ENCODE measurements at places on chromosomes 6 and 20.

- no peak for DNase-seq
Observed at GRCh38 chr6:93136111-93136510, 283.2 kb downstream of the EPHA7 start.

- DNase-seq, result no peak
Observed at GRCh38 chr6:91659891-91660290, 1073.0 kb upstream of the MAP3K7 start.

DNA sequence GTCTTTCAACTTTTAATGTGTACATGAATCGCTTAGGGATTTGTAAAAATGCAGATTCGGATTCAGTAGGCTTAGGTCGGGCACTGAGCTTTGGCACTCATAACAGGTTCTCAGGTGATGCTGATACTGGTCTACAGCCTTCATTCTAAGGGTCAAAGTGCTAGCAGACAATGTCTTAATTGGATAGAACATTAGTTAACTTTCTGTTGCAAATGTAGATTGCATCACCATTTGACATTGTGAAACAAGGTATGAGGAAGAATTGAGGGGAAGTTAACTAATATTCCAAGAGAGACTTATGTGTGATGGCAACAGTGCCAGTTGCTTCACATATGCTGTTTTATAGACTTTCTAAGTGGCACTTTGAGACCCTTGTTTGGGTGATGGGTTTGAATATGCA, 86.9 kb downstream of the MLIP start:
- no peak for DNase-seq

DNA sequence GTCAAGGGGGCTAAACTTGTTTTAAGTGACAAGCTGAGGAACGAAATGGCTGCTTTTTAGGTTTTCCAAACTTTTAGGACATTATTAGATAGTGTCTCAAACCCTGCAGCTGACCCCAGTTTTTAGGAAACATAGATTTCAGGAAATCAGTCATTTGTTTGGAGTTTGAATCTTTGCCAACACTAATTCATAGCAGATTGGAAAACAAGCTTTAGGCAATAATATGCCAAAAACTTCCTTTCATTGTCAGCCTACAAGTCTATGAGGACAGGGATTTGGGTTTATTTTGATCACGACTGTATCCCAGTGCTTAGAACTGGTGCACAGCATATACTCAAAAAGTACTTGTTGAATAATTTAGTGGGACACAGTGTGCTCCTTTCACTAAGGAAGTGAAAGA, 123.2 kb downstream of the TINAG start:
- no peak for DNase-seq

GRCh38 chr20:1298888-1299511, 29.9 kb downstream of the SDCBP2 start:
- DNase-seq, result no peak

GRCh38 chr6:89297695-89298351, 17.3 kb downstream of the GABRR2 start:
- DNase-seq, result peak; percentile 25

GRCh38 chr20:18904624-18905023, 91.0 kb downstream of the SCP2D1 start:
- no peak for DNase-seq

- no peak for DNase-seq
Observed at GRCh38 chr6:26032340-26033084, 54.7 kb upstream of the HFE start.

DNA sequence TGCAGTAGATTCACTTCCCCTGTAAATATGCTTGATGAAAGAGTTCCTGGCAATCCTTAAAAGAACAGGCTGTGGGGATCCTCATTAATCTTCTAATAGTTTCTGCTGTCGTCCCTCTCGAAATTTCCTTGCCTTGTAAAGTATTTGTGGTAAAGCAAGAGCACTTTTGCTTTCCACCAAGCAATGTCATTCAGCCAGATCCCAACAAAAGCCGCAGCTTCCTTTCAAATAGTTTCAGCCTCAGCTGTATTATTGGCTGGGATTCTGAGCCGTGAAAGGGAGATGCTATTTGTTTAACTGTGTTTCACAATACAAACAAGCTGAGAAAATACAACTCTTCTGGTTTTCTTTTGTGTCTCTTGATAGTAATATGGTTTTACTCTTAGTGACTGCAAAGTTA, 48.9 kb upstream of the EPHA7 start:
- no peak for DNase-seq

DNA sequence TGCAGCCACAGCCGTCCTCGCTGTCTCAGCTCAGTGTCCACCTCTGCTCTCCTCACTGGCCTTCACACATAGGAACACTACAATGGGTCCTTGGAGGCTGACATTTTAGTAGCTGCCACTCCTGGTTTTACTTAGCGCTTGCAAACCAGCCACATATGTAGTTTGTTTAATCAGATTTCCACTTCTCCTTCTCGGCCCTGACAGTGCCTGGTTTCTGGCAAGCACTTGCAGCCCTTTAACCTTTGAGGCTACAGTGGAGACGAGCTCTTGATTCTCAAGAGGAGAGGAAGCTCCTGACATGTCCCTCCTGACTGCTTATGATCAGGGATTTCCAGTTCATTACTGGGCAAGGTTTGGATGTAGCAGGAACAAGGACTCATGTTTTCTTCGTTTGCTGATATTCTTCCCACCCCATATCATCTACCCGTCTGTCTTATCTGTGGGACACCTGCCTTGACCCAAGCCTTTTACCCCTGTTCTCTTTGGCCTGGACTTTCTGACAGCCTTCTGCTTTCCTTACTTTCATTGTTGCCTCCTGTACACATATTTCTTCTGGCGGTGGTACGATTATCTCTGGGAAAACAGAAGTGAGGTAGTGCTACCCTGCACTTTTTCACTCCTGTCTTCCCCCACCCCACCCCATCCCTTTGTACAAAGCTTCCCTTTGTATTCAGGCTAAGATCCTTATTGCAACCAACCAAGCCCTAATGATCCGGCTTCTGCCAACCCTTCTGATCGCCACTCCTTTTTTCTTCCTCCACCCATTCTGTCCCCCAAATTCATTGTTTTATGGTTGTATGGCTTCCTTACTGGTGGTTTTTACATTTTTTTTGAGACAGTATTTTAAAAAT, 31.2 kb downstream of the CEP43 start:
- no peak for DNase-seq

GRCh38 chr6:109165392-109165974, 70.2 kb downstream of the CEP57L1 start:
- no peak for DNase-seq

- no peak for DNase-seq
Observed at GRCh38 chr6:93193868-93194267, 225.5 kb downstream of the EPHA7 start.

DNA sequence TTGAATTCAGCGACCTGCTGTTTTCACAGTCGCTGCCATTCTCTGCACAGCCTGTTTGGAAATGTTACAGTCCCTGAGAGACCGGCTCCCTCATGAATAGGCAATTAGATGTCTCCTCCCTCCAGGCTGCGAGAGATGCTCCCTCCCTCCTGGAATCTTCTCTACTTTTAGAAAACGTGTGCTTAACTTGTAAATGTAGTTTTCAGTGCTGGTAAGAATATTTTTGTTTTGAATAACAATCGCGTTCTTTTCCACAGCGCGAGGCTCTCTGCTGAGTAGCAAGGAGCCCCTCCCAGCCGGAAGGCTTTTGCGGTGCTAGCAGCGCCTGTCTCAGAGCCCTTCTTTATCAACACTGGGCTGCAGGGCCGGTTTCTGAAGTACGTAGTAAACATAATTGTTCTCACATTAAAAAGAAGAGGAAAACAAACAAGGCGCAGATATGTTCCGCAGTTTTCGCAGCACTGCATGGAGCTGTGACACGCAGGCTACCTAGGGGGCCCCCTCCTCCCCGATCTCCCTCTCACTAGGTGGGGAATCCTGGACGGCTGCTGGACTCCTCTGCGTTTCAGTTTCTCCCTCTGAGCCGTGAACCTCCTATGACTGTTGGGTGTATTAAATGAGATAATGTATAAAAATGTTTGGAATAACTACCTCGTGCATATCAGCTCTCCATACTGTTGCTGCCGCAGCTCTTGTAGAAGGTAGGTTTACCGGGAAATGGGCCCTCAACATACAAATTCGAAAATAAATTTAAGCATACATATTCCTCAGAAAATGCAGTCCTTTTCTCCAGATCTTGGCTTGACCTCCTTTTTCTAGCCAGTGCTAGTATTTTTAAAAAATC, 79.0 kb upstream of the SPACA1 start:
- DNase-seq, result no peak

GRCh38 chr6:32882879-32883250, 28.9 kb downstream of the PSMB9 start:
- DNase-seq, result no peak

DNA sequence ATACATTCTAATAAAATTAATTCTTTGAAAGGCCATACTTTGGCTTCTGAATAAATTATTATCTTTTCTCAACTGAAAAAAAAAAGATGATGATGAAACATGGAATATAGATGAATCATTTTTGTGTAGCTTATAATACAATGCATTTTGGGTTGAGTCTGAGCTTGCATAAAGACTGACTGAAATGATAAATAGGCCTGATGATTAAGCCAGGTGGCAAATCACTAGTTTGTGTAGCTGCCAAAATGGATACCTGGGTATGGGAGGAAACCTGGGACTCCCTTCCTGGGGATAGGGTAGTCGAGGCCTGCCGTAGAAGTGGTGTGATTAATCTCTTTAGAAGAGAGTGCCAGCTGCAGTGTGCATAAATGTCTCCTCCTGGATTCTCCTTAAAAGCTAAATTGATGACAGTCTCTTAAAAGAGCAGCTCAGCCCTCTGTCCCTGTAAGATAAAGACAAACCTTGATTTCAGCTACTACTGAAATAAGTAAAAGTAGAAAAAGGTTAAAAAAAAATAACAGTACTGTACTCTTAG, 275.1 kb downstream of the GRIK2 start:
- DNase-seq, result no peak

- DNase-seq, result no peak
Observed at GRCh38 chr6:119736296-119737021, 386.9 kb upstream of the MAN1A1 start.

DNA sequence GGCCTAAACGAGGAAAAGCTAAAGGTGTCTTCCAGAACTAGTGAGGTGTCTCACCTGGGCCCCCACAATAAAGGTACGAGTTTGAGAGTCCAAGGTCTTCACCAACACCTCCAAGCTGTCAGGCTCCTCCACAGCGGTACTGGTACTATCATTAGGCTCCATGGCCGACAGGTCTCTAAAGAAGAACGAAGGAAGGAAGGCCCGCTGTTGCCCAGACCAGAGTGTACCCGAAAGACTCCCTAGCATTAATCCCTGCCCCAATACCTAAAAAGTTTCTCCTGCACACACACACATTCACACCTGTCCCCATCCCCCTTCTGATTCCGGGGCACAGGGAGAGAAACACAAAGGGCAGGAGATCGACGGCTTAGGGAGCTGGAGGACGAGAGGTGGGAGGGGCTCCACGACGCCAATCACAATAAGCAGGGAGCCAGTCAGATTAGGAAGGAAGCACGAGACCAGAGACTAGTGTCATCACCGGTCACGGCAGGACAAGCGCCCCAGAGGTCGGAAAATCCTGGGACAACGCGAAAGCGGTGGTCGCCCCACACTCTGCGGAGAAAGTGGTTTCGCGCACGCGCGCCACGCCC, 764 bp downstream of the BAG6 start:
- no peak for DNase-seq

All from stimulated activated CD4-positive, alpha-beta T cell treated with anti-CD3 and anti-CD28 coated beads, Interleukin-4, amount 100 ng/mL, for 1 hour (primary cell).